CD14-positive monocyte (primary cell): ENCODE measurements at places on chromosomes 16 and 17.

GRCh38 chr17:38425744-38426143 is 2.5 kb upstream of the ARHGAP23 start:
- no peak for DNase-seq

DNA sequence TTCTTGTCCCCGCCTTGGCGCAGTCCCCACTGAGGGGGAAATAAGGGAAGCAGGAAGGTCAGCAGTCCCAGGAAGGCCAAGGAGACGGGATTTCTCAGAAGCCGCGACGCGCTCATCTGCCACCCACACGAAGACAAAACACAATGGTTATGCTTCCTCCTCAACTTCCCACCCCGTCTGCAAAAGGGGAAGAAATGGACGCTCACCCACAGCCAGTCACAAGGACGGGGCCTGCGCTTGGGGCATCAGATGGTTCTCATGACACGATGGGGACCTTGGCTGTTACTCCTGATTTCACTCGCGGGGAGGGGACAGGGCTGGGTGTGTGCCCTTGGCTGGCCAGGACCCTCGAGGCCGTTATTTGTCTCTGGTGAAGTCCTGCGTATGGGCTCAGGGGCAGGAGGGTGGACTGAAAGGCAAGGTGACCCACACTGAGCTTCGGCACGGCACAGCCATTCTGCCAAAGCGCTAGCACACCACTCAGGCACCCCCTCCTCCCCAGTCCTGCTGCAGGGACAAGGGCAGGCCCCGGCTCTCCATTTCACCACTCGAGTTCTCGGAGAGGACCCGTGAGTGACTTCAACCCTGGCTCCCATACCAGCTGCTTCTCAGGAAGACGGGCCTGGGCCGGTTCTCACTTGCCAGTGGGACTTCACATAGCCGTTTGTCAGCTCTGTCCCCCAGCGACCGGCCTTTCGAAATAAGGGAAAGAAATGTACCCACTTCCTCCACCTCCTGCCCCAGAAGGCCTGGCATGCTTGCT is 84.5 kb downstream of the ABR start:
- peak; percentile 97 for DNase-seq

DNA sequence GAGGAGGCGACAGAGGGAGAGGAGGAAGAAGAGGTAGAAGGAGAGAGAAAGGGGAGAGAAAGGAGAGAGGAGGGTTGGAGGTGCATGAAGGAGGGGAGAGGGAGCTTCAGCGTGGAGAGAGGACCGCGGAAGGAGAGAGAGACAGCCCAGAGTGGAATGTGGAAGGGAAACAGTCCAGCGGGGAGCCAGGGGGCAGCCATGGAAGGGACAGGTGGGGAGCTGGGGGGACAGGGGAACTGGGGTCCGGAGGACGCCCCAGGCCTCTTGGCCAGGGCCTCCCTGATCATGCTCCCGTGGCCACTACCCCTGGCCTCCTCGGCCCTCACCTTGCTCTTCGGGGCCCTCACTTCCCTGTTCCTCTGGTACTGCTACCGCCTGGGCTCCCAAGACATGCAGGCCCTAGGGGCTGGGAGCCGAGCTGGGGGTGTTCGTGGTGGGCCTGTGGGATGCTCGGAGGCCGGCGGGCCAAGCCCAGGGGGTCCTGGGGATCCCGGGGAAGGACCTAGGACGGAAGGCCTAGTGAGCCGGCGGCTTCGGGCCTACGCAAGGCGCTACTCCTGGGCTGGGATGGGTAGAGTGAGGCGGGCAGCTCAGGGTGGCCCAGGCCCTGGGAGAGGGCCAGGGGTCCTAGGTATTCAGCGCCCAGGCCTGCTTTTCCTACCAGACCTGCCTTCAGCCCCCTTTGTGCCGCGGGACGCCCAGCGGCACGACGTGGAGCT is 759 bp downstream of the ASPHD1 start:
- no peak for DNase-seq

DNA sequence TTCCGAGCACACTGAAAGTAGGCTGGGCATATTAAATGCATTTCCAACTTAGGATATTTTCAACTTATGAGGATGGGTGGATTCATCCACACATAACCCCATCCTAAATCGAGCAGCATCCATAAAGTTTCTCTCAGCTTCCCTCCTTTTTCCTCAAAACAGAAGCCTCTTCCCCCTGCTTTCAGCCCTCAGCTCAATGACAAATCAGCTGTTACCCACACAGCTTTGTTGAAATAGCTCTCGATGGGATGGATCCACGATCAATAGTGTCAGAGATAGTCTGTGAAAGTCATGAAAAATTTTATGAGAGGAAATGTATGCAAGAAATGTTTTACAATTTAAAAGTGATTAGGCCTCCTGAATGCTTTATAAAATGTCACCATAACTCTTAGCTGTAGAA is 2.5 kb downstream of the DHX33 start:
- DNase-seq: no peak

DNA sequence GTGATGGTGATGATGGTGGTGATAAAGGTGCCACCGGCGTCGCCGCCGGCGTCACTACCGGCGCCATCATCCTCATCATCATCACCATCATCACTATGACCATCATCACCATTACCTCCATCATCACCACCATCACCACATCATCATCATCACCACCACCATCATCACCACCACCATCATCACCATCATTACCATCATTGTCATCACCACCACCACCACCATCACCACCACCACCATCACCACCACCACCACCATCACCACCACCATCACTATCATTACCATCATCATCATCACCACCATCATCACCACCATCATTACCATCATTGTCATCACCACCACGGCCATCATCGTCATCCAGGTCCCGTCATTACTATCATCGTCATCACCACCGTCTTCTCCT is 179.7 kb downstream of the NPIPB11 start:
- no peak for DNase-seq

DNA sequence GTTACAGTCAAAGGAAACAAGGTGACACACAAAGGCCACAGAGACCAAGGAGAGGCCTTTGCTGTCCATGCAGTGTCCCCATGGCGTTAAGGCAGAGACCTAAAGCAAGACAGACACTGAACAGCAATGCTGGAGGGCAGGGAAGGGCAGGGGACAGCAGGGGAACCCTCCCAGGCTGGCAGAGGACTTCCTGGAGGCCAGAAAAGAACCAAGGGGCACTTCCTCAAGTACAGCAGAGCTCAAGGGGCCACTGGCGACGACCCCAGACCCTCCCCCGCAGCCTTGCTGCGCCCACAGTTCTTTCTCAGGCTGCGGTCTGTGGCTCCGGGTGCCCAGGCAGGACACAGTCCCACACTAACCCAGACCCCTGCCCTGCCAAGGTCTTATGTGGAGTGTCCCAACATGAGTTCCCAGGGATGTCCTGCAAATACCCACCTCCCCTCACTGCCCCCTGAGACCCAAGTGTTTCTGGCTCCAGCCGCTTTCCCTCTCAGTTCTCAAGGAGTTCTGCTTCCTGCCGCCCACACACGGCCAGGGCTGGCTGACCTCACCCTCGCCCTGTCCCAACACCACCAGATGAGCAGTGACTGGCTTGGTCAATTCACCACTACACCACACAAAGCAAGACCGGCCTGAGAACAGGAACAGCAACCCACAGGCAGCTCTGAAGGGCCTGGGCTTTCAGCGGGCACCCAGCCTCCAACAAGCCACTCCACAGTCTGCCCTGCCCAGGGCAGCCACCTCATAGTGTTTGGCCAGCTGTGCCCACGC is 4.2 kb downstream of the CLCN7 start:
- peak; percentile 92 for DNase-seq

GRCh38 chr16:84495506-84495905 is 9.0 kb downstream of the MEAK7 start:
- no peak for DNase-seq

DNA sequence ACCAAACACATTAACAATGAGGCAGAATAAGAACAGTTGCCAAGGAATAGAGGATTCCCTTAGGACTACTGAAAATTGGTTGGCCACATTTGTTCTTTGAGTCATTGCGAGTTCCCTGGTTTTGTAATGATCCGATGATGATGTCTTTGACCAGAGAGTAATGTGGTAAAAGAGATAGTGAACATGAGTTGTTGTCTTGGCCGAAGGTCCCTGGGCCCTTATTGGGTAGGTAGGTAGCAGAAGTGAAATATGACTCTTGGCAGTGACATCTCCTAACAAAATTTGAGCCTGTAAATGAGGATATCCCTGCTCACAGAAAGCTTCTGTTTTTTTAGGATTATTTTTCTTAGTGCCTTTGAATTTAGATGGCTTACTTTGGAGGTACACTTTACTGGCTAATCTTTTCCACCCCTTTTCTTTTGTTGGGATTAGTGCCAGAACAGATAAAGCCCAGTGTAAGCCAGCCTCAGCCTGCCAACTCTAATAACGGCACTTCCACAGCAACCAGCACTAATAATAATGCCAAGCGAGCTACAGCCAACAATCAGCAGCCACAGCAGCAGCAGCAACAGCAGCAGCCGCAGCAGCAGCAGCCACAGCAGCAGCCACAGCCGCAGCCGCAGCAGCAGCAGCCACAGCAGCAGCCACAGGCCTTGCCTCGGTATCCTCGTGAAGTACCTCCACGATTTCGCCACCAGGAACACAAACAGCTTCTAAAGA is 47.2 kb downstream of the TNRC6A start:
- no peak for DNase-seq

GRCh38 chr16:51306116-51306515 is 155.0 kb upstream of the SALL1 start:
- DNase-seq: no peak

- DNase-seq: no peak
Observed at GRCh38 chr16:8951447-8952280, 12.0 kb downstream of the USP7 start.
